ENCODE measurements at places on chromosomes 11 and 22. TPM values are rescaled to one million over a fixed set of nuclear protein-coding genes. Genes with fewer than 3 reads are reported as not detected.
A peak's percentile ranks its signal among the peaks of the same experiment; 100 is the strongest.

GRCh38 chr11:35583843-35584242, 34.4 kb upstream of the FJX1 start:
- no peaks in the 10 kb centered on the region for H3K36me3 ChIP-seq
- H3K4me1 ChIP-seq = no peaks in the 10 kb centered on the region
- no peak overlapping the region for H3K27ac ChIP-seq
- no peak for DNase-seq
- no peak overlapping the region for H3K4me3 ChIP-seq

GRCh38 chr11:123082977-123083376, 21.0 kb upstream of the HSPA8 start:
- DNase-seq = no peak
- H3K27me3 ChIP-seq = no peaks in the 10 kb centered on the region
- H3K4me1 ChIP-seq = no peaks in the 10 kb centered on the region

DNA sequence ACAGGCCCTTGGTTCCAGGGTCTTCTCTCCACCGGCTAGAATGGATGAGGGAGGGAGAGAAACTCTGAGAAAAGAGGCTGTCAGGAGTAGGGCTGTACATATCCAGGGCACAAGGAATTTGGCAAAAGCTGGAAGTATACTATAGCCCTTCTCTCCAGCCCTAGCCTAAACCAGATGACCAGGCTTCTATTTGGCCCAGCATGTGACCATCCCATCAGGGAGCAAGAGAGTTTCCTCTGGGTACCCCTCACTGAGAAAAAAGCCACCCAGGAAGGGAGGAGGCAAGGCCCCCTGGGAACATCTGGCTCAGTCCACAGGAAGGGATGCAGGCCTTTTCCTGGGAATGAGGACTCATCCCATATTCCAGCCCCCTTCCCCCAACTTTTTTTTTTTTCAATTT, 8.3 kb downstream of the CD44 start:
- no peak overlapping the region for H3K4me3 ChIP-seq
- H3K27ac ChIP-seq = no peak overlapping the region
- no peaks in the 10 kb centered on the region for H3K27me3 ChIP-seq
- H3K36me3 ChIP-seq = no peaks in the 10 kb centered on the region
- no peak for DNase-seq
- peaks cover 13% of the 10 kb centered on the region for H3K4me1 ChIP-seq

DNA sequence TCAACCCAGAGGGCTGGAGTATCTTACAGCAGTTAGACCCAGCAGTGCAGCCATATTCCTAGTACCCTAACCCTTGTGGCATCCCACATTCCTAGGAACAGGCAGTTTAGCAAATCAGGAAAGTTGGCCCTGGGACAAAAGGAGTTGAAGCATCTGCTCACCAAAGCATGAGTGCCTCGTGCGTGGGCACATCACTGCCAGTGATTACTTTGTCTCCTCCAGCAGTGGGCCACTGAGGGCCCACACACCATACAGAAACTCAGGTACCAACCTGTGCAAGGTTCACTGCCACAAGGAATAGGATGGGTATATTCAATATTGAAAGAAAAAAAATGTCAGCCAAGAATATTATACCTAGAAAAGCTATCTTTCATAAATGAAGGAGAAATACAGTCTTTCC, 227.5 kb upstream of the CNTN5 start:
- H3K4me3 ChIP-seq = no peak overlapping the region
- H3K4me1 ChIP-seq = no peaks in the 10 kb centered on the region
- H3K27me3 ChIP-seq = no peaks in the 10 kb centered on the region
- H3K36me3 ChIP-seq = no peaks in the 10 kb centered on the region
- no peak overlapping the region for H3K27ac ChIP-seq

DNA sequence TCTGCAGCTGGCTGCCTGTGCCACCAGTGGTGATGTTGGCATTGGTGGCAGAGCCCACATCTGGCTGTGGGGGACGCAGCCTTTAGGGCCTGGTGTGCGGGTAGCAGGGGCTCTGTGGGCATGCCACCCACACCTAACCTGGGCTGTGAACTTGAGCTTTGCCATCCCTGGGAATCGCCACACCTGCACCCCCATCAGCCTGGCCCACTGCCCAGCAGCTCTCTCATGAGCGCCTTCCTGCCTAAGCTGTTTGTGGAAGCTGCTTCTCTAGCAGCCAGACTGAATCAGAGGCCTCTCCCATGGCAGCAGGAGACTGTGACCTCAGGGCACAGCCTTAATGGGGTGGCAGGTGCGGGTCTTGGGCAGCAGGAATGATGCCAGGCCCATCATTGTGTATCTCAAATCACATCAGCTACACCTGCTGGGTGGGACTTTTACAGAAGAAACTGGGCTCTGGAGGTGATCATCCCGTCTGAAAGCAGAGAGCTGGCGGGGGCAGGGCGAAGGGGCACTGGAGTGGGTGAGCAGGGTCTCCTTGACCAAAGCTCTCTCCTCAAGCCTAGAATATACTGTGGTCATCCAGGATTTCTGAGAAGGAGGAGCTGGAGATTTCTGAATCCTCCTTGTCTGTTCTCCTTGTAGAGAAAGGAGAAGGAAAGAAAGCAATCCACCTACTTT, 17.8 kb upstream of the CARS1 start:
- H3K4me1 ChIP-seq = no peaks in the 10 kb centered on the region
- peak; percentile 65 for DNase-seq

DNA sequence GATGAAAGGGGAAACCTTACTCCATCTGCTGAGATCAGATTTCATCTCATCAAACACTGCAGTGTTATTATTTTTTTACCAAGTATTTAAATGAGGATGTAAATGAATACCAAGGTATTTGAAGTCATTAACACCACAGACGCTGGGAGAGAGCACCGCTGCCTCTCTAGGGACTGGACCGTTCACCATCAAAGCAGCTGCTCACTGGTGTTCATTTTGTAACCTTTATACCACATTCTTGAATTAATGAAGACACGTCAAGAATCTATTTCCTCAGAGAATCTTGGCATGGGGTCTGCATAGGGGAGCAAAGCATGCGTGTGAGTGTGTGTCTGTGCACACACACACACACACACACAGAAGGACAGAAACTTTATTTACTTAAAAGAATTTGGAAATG, 15.6 kb downstream of the SIAE start:
- no peaks in the 10 kb centered on the region for H3K36me3 ChIP-seq
- H3K27ac ChIP-seq = no peak overlapping the region
- DNase-seq = no peak

DNA sequence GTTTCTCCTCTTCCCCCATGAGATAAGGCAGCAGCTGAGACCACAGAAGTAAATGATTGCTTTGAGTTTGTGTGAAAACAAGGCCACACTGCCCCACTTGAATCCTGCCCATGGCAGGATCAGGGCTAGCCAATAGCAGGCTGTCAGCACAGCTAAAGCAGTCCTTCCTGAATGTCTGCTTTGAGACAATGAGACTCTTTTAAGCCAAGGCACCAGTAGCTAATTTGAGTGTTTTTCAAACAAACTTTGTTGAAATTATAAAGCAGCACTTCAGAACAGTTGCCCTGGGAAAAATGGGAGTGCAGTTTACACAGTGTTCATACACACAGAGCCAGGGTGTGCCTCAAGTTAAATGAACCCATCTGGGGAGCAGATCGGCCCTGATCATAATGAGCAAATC, 103.5 kb upstream of the OR5AK2 start:
- no peaks in the 10 kb centered on the region for H3K4me1 ChIP-seq
- peak overlapping the region; percentile 50 for H3K27ac ChIP-seq
- H3K4me3 ChIP-seq = no peak overlapping the region
- DNase-seq = peak; percentile 80

DNA sequence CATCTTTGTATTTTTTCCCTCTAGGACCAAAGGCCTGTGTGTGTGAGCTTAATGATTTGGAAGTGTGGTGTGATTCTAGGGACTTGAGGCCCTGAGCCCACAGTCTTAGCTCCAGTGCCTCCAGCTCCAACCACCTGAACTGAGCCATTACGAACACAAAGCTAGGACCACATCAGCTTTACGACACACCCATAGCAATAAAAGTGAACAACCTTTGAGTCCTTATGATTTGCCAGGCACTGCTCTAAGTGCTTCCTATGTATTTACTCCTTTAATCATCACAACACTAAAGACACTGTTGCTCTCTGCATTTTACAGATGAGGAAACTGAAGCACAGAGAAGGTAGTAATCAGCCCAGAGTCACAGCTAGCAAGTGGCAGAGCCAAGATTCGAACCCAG, 126.4 kb downstream of the EHF start:
- DNase-seq = no peak
- H3K27me3 ChIP-seq = no peaks in the 10 kb centered on the region
- no peak overlapping the region for H3K4me3 ChIP-seq
- no peak overlapping the region for H3K27ac ChIP-seq

- H3K36me3 ChIP-seq = no peaks in the 10 kb centered on the region
- H3K4me1 ChIP-seq = no peaks in the 10 kb centered on the region
- no peak overlapping the region for H3K4me3 ChIP-seq
- H3K27ac ChIP-seq = no peak overlapping the region
- DNase-seq = no peak
Observed at GRCh38 chr11:18111005-18111404, 5.1 kb upstream of the SAAL1 start.

DNA sequence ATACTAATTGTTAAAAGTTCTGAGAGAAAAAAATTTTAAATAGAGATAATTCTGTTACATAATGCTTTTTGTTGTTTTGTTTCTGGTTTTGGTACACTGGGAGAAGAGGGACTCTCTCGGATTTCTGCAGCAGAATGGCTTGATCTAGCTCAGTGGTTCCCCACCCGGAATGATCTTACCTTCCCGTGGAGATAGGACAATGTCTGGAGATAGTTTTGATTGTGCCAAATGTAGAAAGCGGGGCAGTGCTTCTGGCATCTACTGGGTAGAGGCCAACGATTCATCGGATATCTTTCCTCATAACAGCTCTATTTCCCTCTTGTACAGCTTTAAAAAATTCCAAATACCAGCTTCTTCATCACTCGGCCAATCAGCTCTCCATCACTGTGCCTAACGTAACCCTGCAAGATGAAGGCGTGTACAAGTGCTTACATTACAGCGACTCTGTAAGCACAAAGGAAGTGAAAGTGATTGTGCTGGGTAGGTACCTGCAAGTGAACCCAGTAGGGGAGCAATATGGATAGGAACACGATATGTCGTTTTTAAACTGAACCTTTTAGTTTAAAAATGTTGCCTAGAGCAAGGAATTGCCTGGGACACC, 13.2 kb downstream of the CRTAM start:
- H3K4me3 ChIP-seq = no peak overlapping the region
- no peak for DNase-seq
- H3K27me3 ChIP-seq = no peaks in the 10 kb centered on the region
- H3K27ac ChIP-seq = no peak overlapping the region

GRCh38 chr22:33321466-33321865, 263.3 kb upstream of the SYN3 start:
- no peaks in the 10 kb centered on the region for H3K4me1 ChIP-seq
- DNase-seq = no peak
- H3K27ac ChIP-seq = no peak overlapping the region
- no peak overlapping the region for H3K4me3 ChIP-seq
- H3K27me3 ChIP-seq = no peaks in the 10 kb centered on the region

GRCh38 chr11:104870910-104871309, 27.4 kb downstream of the CASP12 start:
- H3K27me3 ChIP-seq = no peaks in the 10 kb centered on the region
- DNase-seq = no peak
- H3K36me3 ChIP-seq = no peaks in the 10 kb centered on the region
- no peak overlapping the region for H3K27ac ChIP-seq
- no peaks in the 10 kb centered on the region for H3K4me1 ChIP-seq

DNA sequence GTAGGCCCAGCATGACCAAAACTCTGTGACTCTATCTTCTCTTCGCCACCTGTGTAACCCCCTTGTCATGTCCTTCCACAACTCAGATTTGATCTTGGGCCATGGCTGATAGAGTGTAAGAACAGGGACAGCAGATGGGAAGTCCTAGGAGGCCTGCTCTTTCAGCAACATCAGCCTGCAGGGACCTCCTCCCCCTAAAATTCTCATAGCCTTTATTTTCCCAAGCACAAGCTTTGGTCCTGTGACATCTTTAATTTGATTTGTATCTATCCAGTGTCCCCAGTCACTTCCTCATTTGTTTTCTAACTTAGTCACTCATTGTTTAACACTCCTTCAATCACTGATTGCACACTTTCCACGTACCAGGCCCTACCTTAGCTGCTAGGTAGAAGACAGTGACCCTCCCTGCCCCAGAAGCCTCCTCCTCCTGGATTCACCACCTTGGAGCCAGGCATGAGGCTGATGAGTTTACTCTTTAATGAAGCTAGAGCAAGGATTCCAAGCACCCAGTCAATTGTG, 5.3 kb downstream of the UBQLN3 start:
- no peak overlapping the region for H3K27ac ChIP-seq
- DNase-seq = no peak
- H3K27me3 ChIP-seq = no peaks in the 10 kb centered on the region
- no peaks in the 10 kb centered on the region for H3K36me3 ChIP-seq
- no peaks in the 10 kb centered on the region for H3K4me1 ChIP-seq
- no peak overlapping the region for H3K4me3 ChIP-seq

DNA sequence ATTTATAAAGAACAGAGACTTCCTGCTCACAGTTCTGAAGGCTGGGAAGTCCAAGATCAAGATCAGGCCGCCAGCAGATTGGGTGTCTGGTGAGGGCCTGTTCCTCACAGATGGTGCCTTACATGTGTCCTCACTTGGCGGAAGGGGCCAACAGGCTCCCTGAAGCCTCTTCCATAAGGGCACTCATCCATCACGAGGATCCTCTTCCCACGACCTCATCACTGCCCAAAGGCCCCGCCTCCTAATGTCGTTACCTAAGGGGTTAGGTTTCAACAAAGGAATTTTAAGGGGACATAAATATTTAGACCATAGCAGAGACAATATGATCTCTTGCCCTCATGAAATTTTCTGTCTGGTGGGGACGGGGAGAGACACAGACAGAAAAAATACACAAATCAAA, 18.6 kb downstream of the TP53AIP1 start:
- H3K4me1 ChIP-seq = no peaks in the 10 kb centered on the region
- H3K27me3 ChIP-seq = no peaks in the 10 kb centered on the region
- no peak overlapping the region for H3K27ac ChIP-seq
- DNase-seq = no peak
- H3K4me3 ChIP-seq = no peak overlapping the region
- H3K36me3 ChIP-seq = no peaks in the 10 kb centered on the region

GRCh38 chr22:38655519-38656255, 505 bp downstream of the FAM227A start:
- peak overlapping the region; percentile 94 for H3K4me3 ChIP-seq
- peaks cover 2% of the 10 kb centered on the region for H3K36me3 ChIP-seq
- peaks cover 5% of the 10 kb centered on the region for H3K4me1 ChIP-seq
- peak overlapping the region; percentile 81 for H3K27ac ChIP-seq

- H3K36me3 ChIP-seq = no peaks in the 10 kb centered on the region
- DNase-seq = no peak
Observed at GRCh38 chr11:102891736-102892135, 17.0 kb upstream of the MMP12 start.

DNA sequence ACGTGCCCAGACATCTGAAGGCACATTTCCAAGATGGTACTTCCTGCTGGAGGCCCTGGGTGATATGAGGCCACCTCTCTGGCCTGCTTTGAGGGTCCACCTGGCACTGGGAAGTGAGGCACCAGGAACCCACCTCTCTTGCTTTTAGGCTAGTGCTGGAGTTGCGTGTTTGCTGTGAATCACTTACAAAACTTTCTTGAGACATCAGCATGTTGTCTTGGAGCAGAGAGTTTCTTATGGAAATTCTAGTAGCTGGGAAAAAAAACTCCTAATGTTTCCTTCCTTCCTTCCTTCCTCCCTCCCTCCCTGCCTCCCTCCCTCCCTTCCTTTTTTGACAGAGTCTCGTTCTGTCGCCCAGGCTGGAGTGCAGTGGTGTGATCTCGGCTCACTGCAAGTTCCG, 341.3 kb downstream of the MIAT start:
- no peak overlapping the region for H3K27ac ChIP-seq
- no peak overlapping the region for H3K4me3 ChIP-seq
- DNase-seq = no peak
- H3K36me3 ChIP-seq = no peaks in the 10 kb centered on the region

Gene GAL3ST3
- not detected for total RNA-seq

Gene RBMXL2
- total RNA-seq = not detected

Gene ROM1
- total RNA-seq = 3.2 TPM

Gene SBF2
- total RNA-seq = 47.0 TPM

Gene SEPTIN3
- 0.69 TPM for total RNA-seq

Gene NPAS4
- 0.17 TPM for total RNA-seq

Gene KRTAP5-10
- not detected for total RNA-seq
